ENCODE measurements at places on chromosomes 16 and 17. TPM values are rescaled to one million over a fixed set of nuclear protein-coding genes. Genes with fewer than 3 reads are reported as not detected.
A peak's percentile ranks its signal among the peaks of the same experiment; 100 is the strongest.

GRCh38 chr17:79093270-79093669 lies 18.6 kb downstream of the ENGASE start:
- no peaks in the 10 kb centered on the region for H3K36me3 ChIP-seq
- peaks cover 15% of the 10 kb centered on the region for H3K4me1 ChIP-seq

CES3 gene
- total RNA-seq, result 10.3 TPM

- no peaks in the 10 kb centered on the region for H3K27me3 ChIP-seq
- no peaks in the 10 kb centered on the region for H3K4me1 ChIP-seq
- no peak overlapping the region for H3K4me3 ChIP-seq
- no peak overlapping the region for H3K27ac ChIP-seq
- H3K36me3 ChIP-seq, result no peaks in the 10 kb centered on the region
Measured at GRCh38 chr16:89187032-89187769, 13.1 kb downstream of the SLC22A31 start.

- no peaks in the 10 kb centered on the region for H3K36me3 ChIP-seq
- H3K27me3 ChIP-seq, result no peaks in the 10 kb centered on the region
- peaks cover 38% of the 10 kb centered on the region for H3K4me1 ChIP-seq
Measured at GRCh38 chr16:74608944-74609343, 2.0 kb upstream of the GLG1 start.

DNA sequence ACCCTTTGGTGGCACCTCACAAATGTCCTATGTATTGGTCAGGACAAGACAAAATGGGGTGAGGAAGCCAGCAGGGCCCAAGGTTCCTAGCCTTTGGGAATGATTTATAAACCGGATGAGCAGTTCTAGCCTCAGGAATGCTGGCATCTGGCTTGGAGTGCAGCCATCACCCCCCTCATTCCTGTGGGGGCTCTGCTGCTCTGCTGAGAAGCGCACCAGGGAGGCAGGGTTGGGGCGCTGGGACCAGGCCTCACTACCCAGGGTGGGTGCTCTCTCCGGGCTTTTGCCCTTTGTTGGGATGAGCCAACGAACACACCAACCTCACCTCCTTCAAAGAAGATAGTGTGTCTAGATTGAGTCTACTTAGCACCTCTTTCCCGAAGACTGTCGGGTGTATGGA lies 39.2 kb downstream of the TMEM11 start:
- H3K36me3 ChIP-seq, result no peaks in the 10 kb centered on the region
- no peaks in the 10 kb centered on the region for H3K27me3 ChIP-seq
- H3K27ac ChIP-seq, result peak overlapping the region; percentile 97
- H3K4me3 ChIP-seq, result no peak overlapping the region

DNA sequence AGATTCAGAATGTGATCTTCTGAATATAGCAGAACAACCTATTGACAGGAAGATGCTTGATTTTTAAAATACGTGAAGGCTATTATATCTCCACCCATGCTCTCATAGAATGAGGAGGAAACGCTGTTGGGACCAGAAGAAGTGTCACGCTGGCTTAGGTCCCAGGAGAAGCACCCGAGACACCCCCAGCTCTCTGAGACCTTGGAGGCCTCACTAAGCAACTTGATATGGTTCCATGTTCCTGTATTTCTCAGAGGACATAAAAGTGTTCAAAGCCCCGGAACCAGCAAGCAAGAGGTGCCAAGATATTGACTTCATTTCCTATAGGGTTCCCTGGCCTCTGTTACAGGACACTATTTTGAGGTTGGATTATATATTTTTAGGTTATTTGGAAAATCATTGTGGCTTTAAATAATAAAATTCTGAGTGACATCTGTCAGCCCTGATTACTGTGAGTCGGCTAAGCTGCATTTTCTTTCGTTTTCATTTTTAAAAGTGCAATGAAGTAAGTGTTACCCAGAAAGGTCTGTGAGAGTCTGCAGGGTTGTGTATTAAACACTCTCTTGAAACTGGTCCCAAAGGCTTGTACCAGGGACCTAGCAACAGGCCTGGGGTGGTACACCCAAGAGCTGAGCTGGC lies 400.0 kb downstream of the SOX9 start:
- H3K4me1 ChIP-seq, result no peaks in the 10 kb centered on the region
- no peak overlapping the region for H3K27ac ChIP-seq
- no peak for DNase-seq
- H3K4me3 ChIP-seq, result no peak overlapping the region
- no peaks in the 10 kb centered on the region for H3K36me3 ChIP-seq
- no peaks in the 10 kb centered on the region for H3K27me3 ChIP-seq

DNA sequence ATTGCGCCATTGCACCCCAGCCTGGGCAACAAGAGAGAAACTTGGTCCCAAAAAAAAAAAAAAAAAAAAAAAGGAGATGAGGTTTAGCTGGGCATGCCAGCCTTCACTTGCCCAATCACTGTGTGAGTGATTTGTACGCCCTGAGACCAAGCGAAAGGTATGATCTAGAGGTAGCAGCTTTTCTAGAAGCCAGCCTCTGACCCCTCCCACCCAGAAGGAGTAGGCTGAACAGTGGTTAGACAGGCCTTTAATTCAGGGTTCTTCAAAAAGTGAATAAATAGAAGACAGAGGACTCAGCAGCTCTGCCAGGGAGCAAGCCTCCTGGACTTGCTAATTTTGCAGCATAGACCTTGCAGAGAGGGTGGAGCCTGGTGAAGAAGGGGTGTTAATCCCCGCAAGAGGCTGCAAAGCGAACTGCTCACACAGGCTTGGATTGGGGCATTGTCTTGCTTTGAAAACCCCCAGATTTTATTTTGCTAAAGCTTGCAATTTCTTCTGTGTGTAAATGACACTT lies 7.1 kb upstream of the CYTH1 start:
- peaks cover 45% of the 10 kb centered on the region for H3K4me1 ChIP-seq
- no peaks in the 10 kb centered on the region for H3K36me3 ChIP-seq
- DNase-seq, result no peak

DNA sequence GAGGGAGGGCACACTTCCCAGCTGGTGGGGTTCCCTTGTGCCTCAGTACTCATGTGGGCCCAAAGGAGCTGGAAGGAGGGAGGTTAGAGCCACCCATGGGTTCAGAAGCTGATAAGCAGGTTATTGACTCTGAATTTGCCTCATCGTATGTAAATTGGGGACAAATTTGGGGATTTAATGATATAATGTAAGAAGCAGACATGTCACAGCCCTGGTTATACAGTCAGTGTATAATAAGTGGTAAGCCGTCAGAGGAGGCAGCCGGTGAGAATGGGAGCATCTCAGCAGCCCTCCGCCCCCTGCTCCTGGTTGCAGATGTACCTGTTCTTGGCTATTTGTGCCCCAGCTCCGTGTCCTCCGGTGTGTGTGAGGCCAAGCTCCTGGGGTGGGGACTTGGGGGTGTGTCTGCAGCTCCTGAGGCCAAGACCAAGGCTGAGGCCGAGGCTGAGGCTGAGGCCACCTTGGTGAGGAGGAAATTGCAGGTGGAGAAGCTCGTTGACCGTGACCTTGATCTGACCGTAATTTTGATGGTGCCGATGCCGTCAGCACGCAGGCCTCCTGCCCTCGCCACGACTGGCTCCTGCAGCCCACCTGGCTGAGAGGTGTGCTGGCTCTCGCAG lies 288.1 kb downstream of the SEC14L1 start:
- H3K4me3 ChIP-seq, result no peak overlapping the region
- H3K27me3 ChIP-seq, result no peaks in the 10 kb centered on the region
- no peaks in the 10 kb centered on the region for H3K36me3 ChIP-seq
- DNase-seq, result no peak
- H3K27ac ChIP-seq, result peak overlapping the region; percentile 92
- H3K4me1 ChIP-seq, result peaks cover 80% of the 10 kb centered on the region

- peaks cover 5% of the 10 kb centered on the region for H3K36me3 ChIP-seq
- peaks cover 30% of the 10 kb centered on the region for H3K4me1 ChIP-seq
- peak overlapping the region; percentile 94 for H3K4me3 ChIP-seq
- H3K27me3 ChIP-seq, result no peaks in the 10 kb centered on the region
Measured at GRCh38 chr17:37607637-37608331, 1.4 kb downstream of the SYNRG start.

DNA sequence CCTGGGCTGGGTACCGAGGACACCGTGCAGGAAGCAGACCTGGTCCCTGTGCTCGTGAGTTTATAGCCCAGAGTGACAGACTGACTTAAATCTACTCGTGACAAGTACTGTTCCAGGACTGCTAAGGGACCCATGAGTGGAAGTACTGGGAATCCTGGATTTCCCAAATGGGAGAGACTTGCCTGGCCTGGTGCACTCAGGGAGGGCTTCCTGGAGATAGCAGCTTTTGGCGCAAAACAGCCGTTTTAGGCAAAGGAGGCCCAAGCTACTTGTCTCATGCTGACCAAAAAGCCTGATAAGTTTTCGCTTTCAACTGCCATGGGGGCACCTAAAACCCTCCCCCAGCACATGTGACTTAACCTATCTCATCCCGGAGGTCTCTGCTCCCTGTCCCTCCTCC lies 51.4 kb downstream of the ATP2C2 start:
- H3K27ac ChIP-seq, result no peak overlapping the region
- H3K4me3 ChIP-seq, result no peak overlapping the region
- no peak for DNase-seq
- H3K36me3 ChIP-seq, result no peaks in the 10 kb centered on the region
- H3K27me3 ChIP-seq, result no peaks in the 10 kb centered on the region

STX1B gene
- not detected for total RNA-seq

PYDC1 gene
- not detected for total RNA-seq

DNA sequence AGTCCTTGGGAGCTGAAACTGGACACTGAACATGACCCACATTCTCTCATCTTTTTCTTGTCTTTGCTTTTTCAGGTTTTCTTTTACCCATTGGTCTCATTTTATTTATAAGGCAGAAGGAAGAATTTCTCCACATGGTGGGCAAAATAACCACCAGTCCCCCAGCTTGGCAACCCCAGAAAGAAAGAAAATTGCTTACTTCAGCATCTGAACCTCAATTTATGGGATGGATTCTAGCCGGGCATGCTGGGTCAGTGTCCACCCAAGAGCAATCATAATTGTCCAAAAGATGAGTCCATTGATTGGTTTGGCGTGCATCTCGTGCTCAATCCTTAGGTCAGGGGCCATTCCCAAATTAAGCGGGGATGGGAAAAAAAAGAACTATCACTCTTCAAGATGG lies 163.7 kb downstream of the TMEM114 start:
- H3K4me1 ChIP-seq, result no peaks in the 10 kb centered on the region
- H3K27me3 ChIP-seq, result no peaks in the 10 kb centered on the region
- no peak for DNase-seq
- H3K27ac ChIP-seq, result no peak overlapping the region
- H3K4me3 ChIP-seq, result no peak overlapping the region
- no peaks in the 10 kb centered on the region for H3K36me3 ChIP-seq

DNA sequence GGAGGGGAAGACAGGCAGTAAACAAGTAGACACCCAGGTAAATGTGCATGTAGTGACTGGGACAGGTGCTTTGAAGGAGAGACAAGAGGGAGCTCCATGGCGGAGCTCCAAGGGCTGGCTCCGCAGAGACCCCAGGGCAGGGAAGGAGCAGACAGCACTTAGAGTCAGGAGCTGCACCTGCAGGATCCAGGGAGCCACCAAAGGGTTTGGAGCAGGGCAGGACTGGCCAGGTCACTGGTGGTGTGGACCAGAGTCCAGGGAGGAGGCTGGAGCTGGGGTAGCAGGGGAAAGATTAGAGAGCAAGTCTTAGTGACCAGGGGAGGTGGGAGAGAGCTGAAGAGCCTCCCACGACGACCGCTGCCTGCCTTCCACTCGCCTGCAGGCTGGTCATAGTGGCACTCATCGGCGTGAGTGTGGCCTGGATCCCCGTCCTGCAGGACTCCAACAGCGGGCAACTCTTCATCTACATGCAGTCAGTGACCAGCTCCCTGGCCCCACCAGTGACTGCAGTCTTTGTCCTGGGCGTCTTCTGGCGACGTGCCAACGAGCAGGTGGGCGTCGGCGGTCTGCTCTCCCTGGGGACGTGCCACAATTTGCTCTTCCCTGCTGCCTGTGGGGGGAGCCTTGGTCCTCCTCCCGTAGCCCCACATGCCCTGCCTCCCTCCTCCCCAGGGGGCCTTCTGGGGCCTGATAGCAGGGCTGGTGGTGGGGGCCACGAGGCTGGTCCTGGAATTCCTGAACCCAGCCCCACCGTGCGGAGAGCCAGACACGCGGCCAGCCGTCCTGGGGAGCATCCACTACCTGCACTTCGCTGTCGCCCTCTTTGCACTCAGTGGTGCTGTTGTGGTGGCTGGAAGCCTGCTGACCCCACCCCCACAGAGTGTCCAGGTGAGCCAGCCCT lies 14.7 kb upstream of the FAM83G start:
- H3K27ac ChIP-seq, result no peak overlapping the region
- no peak for DNase-seq
- no peaks in the 10 kb centered on the region for H3K27me3 ChIP-seq
- no peak overlapping the region for H3K4me3 ChIP-seq
- no peaks in the 10 kb centered on the region for H3K4me1 ChIP-seq

CCL16 gene
- total RNA-seq, result not detected

- H3K4me1 ChIP-seq, result peaks cover 78% of the 10 kb centered on the region
- H3K4me3 ChIP-seq, result no peak overlapping the region
- no peaks in the 10 kb centered on the region for H3K36me3 ChIP-seq
Measured at GRCh38 chr17:75364078-75364477, 41.4 kb downstream of the GRB2 start.

DNA sequence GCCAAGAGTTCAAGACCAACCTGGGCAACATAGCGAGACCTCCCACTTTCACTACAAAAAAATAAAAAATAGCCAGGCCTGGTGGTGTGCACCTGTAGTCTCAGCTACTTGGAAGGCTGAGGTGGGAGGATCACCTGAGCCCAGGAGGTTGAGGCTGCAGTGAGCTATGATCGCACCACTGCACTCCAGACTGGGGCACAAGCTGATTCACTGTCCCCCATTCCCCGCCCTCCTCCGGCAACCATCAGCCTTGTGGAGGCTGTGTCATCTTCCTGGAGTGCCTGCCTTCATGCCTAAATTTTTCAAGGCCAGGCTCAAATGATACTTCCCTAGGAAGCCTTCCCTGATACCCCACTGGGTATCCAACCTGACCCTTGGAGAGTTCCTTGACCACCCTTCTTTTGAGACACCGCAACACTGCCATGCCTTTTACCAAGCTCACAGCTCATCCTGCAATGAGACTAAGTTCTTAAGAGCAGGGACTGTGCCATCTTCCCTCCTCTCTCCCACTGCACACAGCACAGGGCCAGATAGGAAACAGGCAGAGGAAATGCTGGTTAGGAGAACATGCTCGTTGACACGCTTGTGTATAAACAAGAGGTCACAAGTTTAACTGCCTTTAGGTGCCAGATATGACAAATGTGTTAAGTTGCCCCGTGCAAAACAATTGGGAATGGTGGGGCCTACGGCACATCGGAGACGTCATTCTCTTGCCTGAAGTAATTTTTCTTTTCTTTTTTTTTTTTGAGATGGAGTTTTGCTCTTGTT lies 3.9 kb upstream of the SRCAP start:
- no peak overlapping the region for H3K27ac ChIP-seq
- H3K4me1 ChIP-seq, result peaks cover 17% of the 10 kb centered on the region
- H3K27me3 ChIP-seq, result no peaks in the 10 kb centered on the region
- no peak overlapping the region for H3K4me3 ChIP-seq
- DNase-seq, result no peak
- H3K36me3 ChIP-seq, result no peaks in the 10 kb centered on the region

PRDM7 gene
- total RNA-seq, result not detected

MYH3 gene
- total RNA-seq, result 17.6 TPM

GLP2R gene
- 1.1 TPM for total RNA-seq

GRCh38 chr17:64554028-64554637 lies 47.4 kb downstream of the CEP95 start:
- no peak for DNase-seq
- no peak overlapping the region for H3K27ac ChIP-seq
- H3K4me3 ChIP-seq, result no peak overlapping the region
- H3K27me3 ChIP-seq, result no peaks in the 10 kb centered on the region

SMIM22 gene
- total RNA-seq, result not detected

- no peaks in the 10 kb centered on the region for H3K4me1 ChIP-seq
- no peak overlapping the region for H3K27ac ChIP-seq
- DNase-seq, result no peak
- peaks cover 39% of the 10 kb centered on the region for H3K36me3 ChIP-seq
- no peak overlapping the region for H3K4me3 ChIP-seq
Measured at GRCh38 chr16:15689290-15689689, 39.2 kb downstream of the NDE1 start.

GRCh38 chr16:53503991-53504663 lies 1.1 kb upstream of the AKTIP start:
- H3K36me3 ChIP-seq, result no peaks in the 10 kb centered on the region
- no peaks in the 10 kb centered on the region for H3K27me3 ChIP-seq
- peak overlapping the region; percentile 77 for H3K4me3 ChIP-seq
- peak overlapping the region; percentile 97 for H3K27ac ChIP-seq

Measured in gastrocnemius medialis (tissue), 4 donors.